ENCODE measurements at places on chromosomes 2 and 18.

GRCh38 chr2:169172151-169172735 is 102.9 kb downstream of the DHRS9 start:
- DNase-seq, result no peak

DNA sequence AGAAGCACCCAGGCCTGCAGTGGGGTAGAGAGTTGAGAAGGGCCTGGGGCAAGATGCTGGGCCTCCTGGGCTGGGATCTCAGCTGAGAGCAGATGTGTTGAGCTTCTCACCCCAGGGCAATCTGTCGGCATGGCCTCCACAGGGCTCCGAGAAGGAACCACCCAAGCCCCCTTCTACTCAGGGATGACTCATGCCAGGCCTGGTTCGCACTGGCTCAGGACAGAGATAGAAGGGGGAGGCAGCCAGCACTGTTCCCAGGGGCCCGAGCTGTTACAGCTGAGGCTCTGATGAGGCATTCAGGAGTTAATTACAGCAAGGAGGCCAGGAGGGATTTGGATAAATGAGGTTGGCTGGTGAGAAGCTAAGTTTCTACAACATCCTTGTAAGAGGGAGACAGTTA is 62.5 kb downstream of the CENPO start:
- no peak for DNase-seq

DNA sequence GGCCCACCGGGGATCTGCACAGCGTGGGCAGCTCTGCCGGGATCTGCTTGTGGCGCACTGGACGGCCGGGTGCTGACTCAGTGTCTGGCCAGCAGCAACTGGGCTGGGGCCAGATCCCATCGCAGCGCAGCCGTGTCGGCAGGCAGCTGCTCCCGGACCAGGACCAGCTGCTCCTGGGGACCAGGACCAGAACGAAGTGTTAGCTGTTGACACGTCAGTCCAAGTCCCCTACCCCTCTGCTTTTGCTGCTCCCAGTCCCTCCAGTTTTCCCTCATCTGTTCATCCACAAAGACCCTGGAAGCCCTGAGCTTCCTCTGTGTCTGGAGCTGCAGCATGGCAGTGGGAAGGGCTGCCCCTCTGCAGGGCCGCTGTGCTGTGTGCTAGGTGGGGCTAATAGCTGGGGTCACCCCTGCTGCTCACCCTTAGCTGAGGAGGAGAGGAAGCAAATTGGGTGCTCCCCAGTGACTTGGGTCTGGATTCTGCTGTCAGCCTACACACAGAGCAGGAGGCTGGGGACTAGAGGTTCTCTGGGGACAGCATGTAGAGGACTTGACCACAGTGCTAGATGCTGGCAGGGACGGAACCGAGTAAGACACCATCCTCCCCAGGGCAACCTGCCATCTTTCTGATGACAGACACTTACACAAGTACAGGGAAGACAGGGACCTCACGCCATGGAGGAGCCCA is 16.9 kb upstream of the KIF1A start:
- DNase-seq, result no peak

- no peak for DNase-seq
Measured at GRCh38 chr2:200730960-200731359, 80.8 kb upstream of the BZW1 start.

- DNase-seq, result no peak
Measured at GRCh38 chr2:235851828-235852525, 316.2 kb downstream of the GBX2 start.

- no peak for DNase-seq
Measured at GRCh38 chr2:129728035-129728972, 251.2 kb upstream of the RAB6C start.

GRCh38 chr2:43478412-43479086 is 117.3 kb downstream of the THADA start:
- DNase-seq, result no peak

DNA sequence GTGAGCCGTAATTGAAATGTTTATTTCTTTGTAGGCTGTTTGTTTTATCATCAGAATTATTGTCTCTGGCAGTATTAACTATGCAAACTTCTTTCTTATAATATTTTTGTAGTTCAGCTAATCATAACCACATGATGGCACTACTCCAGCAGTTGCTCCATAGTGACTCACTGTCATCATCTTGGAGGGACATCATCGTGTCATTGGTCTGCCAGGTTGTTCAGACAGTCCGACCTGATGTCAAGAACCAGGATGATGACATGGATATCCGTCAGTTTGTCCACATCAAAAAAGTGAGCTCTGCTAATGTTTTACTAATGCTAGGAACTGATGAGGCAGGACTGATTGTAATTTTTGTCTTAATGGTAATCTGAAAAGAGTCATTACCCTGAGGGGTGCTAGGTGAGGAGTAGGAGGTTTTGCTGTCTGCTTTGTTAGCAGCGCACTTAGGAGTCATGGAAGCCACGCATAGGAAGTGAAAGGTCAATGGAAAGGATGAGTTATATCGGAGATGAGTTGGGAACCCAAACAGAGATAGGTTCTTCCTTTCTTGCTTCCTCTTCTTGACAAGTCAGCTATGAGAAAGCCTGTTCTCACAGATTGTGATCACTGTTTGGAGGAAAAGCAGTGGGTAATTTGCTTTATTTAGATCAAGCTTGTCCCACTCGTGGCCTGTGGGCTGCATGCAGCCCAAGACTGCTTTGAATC is 49.2 kb downstream of the PIKFYVE start:
- no peak for DNase-seq

GRCh38 chr18:11672198-11672597 is 16.9 kb upstream of the GNAL start:
- no peak for DNase-seq

- no peak for DNase-seq
Measured at GRCh38 chr2:47086054-47086471, 69.0 kb downstream of the STPG4 start.

- no peak for DNase-seq
Measured at GRCh38 chr2:239772721-239773120, 252.4 kb downstream of the NDUFA10 start.

- DNase-seq, result no peak
Measured at GRCh38 chr2:33927756-33928155, 328.7 kb upstream of the FAM98A start.

- no peak for DNase-seq
Measured at GRCh38 chr18:36769172-36769571, 59.6 kb downstream of the TPGS2 start.

- no peak for DNase-seq
Measured at GRCh38 chr2:197071213-197071612, 144.7 kb upstream of the PGAP1 start.

DNA sequence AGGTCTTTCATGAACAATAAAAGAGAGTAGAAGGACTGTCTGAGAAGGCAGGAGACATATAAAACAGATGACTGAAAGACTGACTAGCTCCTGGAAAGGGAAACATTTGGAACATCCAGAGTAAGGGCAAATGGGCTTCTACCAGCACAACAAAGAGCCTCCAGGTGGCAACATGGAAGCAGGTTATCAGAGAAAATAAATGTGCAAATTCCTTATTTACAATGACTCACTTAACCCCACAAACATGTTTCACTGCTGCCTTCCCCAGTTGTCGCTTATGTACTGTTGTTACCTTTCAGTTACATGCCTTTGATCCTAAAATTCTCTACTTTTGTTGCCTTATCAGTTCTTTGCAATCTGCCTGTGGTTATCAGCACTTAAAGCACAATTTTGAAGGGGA is 117.0 kb downstream of the HIBCH start:
- DNase-seq, result no peak

DNA sequence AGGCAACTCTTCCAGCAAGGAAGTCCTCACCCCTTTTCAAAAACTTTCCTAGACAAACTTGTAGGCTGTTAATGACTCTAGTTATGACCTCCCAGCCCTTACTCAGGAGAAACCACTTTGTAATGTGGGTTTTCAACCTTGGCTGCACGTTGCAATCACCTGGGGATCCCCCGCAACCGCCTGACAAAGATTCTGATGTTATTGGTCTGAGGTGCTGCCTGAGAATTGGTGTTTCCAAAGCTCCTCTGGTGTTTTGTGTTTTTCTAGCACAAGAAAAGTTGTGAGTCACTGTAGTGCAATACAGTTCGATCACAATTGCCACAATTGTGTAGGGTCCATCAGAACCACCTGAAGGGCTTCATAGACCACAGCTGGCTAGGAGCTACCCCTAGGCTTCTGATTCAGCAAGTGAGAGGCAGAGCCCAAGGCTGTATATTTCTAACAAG is 121.6 kb downstream of the SP100 start:
- no peak for DNase-seq

DNA sequence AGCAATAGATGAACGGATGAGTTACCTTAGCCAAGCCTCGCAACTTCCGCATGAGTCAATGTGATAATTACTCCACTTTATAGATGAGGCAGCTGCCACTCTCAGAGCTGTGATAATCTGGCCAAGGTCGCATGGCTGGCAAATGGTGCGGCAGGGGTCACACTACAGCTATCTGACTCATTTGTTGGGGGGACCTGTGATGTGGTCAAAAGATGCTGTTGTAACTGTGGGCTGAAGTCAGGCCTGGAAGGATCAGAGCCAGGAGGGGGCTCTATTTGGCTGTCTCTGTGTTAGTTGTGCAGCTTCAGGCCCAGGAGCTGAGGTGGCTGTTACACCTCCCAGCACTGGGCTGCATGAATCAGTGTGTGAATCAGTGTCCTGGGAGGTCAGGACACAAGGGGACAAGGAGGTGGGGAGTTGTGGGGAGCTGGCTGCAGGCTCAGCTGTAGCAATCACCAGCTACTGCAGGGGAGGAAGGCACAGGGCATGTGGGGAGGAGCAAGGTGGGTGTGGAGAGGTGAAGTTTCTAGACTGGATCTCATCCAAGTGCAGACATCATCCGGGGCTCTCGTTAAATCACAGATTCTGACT is 33.1 kb downstream of the NGEF start:
- no peak for DNase-seq

GRCh38 chr2:200063155-200063554 is 107.8 kb downstream of the MAIP1 start:
- no peak for DNase-seq

DNA sequence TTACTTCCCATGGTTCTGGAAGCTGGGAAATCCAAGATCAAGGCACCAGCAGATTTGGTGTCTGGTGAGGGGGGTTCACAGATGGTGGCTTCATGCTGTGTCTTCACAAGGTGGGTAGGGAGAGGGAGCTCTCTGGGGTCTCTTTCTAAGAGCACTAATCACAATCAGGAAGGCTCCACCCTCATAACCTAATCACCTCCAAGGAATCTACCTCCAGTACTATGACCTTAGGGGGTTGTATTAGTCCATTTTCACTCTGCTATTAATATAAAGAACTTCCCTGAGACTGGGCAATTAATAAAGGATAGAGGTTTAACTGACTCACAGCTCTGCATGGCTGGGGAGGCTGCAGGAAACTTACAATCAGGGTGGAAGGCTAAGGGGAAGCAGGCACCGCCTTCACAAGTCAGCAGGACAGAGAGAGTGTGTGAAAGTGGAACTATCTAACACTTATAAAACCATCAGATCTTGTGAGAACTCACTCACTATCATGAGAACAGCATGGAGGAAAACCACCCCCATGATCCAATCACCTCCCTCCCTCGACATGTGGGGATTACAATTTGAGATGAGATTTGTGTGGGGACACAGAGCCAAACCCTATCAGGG is 17.6 kb downstream of the TBC1D8 start:
- no peak for DNase-seq

DNA sequence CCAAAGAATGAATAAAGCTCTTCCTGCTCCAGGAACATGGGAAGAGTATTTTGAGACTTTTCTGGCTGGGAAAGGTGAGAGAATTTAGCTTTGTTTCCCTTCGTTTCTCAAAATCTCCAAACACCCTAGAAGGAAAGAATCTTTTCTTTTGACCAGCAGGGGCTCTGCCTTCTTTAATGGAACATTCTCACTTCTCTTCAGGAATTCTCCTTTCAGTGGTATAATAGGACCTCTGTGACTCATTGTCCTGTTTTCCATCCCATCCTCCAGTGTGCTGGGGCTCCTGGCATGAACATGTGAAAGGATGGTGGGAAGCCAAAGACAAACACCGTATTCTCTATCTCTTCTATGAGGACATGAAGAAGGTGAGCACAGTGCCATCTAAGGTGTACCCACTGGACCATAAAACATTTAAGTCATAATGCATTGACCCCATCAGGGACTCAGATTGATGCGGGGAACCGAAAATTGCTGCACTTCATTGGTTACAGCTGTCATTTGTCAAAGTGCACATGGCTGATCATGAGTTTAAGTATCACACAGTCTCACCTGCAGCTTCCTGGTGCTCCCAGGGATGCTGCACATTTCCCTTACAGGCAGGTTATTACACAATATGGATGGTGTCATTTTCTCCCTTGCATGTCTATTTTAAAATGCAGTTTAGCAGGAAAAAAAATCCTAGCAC is 5.5 kb downstream of the SULT1C4 start:
- no peak for DNase-seq

DNA sequence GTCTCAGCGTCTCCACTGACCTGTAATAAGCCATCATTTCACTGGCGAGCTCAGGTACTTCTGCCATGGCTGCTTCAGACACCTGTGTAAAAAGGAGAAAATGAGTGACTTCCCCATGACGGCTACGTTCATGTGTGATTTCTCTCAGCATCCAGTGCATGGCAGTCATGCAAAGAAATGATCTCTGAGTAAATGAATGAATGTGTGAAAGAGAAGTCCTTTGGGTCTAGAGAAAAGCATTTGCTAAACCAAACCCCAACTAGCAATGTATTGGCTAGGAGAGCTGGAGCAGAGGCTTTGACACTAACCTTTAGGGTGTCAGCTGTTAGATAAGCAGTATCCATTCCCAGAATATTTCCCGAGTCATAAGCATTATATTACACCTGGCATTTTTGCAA is 417 bp downstream of the IL1B start:
- DNase-seq, result no peak

DNA sequence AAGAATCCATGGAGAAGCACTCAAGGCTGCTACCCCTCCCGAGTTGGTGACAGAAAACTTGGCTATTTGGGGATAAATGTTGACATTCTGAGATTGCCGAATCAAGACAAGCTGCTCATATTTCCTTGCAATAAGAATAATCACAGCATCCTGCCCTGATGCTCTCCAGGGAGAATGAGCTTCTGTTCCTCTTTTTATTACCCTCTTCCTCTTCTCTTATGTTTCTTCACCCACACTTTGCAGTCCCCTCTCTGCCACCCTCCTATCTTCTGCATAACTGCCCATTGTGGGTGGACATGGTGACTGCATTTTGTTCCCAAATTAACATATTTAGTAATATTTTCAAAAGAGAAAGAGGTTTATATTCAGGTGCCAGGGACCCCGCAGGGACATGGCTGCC is 11.9 kb upstream of the MSGN1 start:
- no peak for DNase-seq

DNA sequence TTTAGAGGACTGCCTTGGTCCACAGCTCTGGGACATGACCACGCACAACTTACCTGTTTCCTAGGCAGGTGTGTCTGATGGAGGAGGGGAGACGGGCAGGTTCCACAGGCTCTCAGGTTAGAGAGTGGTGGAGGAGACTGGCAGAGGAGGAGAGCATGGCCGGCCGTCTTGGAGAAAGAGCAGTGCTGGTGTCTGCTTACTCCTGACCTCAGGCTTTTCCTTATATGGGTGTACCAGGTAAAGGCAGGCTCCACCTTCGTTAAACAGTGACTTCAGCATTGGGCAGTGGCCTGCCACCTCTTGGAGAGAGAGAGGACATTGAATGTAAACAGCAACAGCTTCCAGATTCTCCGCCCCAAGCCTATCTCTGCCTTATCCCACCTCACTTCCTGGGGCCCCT is at the start of gene CAPN13:
TSS of gene CAPN13 (minus strand) at position 198 of the 400 bp plus-strand sequence. CDS start 20,121 bp downstream, outside the sequence.
- DNase-seq, result no peak
